ENCODE measurements at places on chromosomes 1 and 21. TPM values are rescaled to one million over a fixed set of nuclear protein-coding genes. Genes with fewer than 3 reads are reported as not detected.

Gene TSPAN1
- total RNA-seq: not detected

Gene EFNA1
- total RNA-seq: 21.3 TPM

Gene ATP1A4
- under 0.01 TPM for total RNA-seq

Gene TCHH
- total RNA-seq: under 0.01 TPM

Gene ZYG11B
- 22.9 TPM for total RNA-seq

GRCh38 chr1:160748181-160748877 is 9.3 kb downstream of the SLAMF7 start:
- DNase-seq: no peak

DNA sequence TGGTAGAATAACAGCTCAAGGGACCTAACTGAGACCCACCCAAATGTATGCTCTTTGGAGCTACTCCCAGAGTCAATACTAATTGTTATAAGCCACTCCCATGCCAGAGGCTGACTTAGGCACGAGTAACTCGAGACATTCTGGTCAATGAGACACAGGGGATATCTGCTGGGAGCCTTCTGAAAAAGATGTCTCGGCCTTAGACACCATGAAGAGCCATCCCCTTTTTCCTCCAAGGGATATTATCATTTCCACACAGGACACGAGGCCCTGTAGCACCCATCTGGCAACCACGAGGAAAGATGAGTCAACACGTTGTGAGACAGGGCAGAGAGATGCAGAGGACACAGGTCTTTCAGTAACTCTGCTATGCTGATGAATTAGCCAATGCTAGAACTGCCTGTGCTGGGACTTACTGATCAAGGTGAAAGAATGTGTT is 30.7 kb downstream of the ITPKB start:
- DNase-seq: no peak

DNA sequence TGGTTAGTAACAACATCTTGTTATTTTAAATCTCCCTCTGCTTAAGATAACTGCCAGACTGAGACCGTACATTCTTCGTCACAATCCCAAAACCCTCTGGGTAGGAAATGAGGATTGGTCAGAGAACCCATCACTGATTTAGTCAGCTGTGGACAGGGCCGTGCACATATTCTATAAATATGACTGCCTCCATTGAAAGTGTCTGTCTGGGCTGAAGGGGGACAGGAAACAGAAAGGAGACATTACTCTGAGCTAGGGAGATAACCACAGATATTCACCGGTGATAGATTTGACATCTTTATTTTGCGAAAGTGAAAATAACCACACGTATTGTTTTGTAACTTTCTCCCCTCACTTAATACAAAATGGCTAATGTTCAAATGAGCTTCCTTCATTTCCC is 36.9 kb upstream of the ST6GALNAC5 start:
- DNase-seq: no peak

- DNase-seq: no peak
Observed at GRCh38 chr1:3261969-3262579, 192.4 kb upstream of the ARHGEF16 start.

- no peak for DNase-seq
Observed at GRCh38 chr1:31936981-31937299, 1.2 kb downstream of the PTP4A2 start.

GRCh38 chr21:36463991-36464390 is 15.9 kb downstream of the CLDN14 start:
- DNase-seq: peak; percentile 34

- no peak for DNase-seq
Observed at GRCh38 chr1:8284127-8284526, 33.8 kb upstream of the SLC45A1 start.
